ENCODE measurements at places on chromosomes 12 and 14.

DNA sequence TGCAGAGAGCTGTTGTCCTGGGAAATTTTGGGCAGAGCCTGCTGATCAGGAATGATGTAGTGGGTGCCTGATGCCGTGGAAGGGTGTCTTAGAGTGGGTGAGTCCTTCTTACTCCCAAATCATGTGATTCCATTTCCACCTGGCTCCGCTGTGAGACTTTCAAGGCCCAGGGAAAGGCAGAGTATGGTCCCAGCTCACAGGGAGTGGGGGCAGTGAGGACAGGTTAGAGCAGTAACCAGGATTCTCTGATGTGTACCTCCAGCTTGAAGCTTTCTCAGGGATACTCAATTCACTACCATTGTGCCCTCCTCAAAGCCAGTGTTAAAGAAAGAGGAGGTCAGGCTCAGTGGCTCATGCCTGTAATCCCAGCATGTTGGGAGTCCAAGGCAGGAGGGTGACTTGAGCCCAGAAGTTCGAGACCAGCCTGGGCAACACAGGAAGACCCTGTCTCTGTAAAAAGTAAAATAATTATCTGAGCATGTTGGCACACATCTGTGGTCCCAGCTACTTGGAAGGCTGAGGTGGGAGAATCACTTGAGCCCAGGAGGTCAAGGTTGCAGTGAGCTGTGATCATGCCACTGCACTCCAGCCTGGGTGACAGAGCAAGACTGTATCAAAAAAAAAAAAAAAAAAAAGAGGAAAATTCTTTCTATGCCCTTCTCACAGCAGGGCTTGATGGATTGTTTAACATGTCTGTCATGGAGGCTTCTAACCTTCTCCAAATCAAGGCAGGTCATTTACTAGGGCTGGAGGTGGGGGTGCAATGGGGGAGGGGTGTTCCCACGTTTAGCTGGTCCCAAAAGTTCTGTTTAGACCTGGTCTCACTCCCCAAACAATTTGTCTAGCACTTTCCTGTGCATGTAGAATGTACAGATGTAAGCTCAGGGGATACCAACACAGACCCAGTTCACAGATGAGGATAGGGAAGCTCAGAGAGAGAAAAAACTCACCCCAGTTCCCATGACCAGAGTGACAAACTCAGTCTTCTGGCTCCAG lies 12.5 kb upstream of the IQSEC3 start:
- no peak for DNase-seq

GRCh38 chr12:14654416-14654815 lies 42.0 kb downstream of the GUCY2C start:
- DNase-seq = no peak

DNA sequence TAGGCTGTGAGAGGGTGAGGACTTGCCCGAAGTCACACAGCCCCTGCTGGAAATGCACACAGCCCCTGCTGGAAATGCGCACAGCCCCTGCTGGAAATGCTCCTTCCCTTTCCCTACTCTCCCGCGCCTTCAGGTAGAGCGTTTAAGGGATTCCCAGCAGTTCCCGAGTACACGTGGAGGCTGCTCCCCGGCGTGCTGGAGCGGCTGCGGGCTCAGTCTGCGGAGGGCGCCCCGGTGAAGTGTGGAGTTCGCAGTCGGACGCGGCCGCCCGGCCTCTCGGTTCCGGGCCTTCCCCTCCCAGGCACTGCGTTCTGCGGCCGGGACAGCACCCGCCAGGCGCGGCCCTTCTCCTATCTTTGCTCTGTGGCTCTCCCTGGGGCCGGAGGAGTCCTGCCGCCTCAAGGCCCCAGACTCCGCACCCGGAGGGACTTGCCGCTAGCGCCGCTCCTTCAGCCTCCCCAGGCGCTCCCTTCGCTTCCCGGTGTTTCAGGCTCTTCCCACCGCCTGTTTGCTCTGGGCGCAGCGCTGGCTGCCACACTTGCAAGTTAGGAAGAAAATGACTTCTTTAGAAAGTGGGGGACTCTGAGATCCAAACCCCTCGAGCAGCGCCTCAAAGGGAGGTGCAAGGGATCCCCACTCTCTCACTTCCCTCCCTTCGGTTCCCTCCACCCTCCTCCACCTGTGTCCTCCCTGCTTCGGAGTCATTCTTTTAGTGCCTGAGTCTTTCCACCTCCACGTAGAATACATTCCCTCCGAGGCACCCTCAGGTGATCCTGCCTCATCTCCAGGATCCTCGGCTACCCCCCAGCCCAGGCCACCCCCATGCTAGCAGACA lies 8.3 kb upstream of the TBX5 start:
- DNase-seq = no peak

- DNase-seq = no peak
Observed at GRCh38 chr14:93137864-93138263, 22.1 kb upstream of the ITPK1 start.

Data from hippocampal formation (tissue), 2 donors.